Dermis blood vessel endothelial cell (primary cell): ENCODE measurements at places on chromosomes 1 and 21.

DNA sequence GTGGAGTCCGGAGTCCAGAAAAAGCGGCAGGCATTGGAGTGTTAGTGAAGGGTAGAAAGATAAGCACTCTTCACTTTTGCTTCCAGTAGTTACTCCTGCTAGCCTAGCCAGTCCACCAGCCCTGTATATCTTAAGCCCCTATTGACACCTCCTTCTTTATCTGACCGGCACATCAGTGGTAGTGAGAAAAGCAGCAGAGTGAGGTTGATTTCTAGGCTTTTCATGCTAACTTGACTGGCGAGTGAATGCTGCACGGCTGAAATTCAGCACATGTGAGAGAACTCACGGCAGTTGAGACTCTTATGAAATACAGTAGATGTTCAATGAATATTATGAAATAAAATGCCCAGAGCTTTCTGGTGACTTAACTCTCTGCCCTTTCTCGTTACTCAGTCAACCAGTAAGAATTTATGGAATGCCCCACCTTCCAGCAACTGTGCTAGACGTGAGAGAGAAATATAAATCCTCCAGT lies 128.2 kb downstream of the CACHD1 start:
- DNase-seq, result no peak

- DNase-seq, result peak; percentile 98
Observed at GRCh38 chr1:90402893-90403849, 313.9 kb downstream of the BARHL2 start.

GRCh38 chr1:152681616-152682015 lies 4.3 kb upstream of the LCE2B start:
- DNase-seq, result no peak

DNA sequence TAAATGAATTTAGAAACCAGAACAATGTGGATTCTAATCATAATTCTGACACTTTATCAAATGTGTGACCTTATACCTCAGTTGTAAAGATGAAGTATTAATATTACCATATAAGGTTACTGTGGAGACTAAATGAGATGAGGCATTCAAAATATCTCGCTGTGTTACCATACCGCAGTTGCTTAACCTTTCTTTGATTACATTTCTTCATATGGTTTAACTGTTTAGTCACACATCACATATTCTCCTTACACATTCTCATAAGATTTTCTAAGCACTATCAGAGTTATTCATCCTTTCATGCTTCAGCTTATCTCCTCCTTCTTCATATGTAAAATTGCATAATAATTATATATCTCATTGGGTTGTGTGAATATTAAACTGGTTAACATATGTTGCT lies 88.9 kb downstream of the LRRC53 start:
- no peak for DNase-seq

GRCh38 chr1:14340002-14340785 lies 258.3 kb upstream of the KAZN start:
- no peak for DNase-seq

DNA sequence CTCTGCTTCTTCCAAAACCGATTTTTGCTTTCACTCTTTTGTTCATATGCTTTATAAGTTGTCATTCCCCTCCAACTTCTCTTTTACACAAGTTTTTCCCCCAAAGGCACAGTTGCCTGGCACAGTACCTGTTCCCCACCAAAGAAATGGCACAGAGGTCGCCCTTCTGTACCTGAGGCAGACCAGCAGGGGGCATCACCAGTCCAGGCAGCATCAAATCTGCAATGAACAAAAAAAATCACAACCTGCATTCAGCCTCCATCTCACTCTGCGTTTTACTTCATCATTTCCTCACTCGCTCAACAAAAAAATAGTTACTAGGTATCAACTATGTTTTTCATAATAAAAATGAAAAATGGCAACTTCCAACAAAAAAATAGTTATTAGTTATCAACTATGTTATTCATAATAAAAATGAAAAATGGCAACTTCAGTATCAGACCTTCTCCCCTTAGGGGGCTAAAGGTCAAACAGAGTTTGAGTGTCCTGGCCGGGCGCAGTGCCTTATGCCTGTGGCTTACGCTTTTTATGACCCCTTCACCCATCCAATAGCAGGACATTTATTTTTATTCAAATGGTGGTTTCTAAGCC lies 4.1 kb downstream of the EIF2D start:
- peak; percentile 73 for DNase-seq

GRCh38 chr1:3417082-3417739 lies 37.3 kb upstream of the ARHGEF16 start:
- no peak for DNase-seq

GRCh38 chr1:56295949-56296929 lies 283.1 kb downstream of the PLPP3 start:
- no peak for DNase-seq

DNA sequence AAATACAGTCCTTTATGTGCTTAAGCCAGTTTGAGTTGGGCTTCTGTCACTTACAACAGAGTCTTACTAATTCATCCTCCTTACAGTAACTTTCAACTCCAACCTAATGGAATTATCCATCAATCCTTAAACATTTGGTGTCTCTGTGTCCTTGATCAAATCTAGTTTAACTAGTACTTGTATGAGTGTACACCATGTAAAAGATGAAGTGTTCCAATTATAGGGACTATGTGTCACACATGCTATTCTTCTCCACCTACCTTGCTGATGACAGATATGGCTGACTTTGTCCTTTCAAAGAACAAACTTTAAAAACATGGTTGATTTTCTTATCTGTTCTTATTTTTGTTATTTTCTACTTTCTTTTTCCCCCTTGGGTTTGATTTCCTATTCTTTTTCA lies 60.4 kb upstream of the NBPF3 start:
- no peak for DNase-seq

- no peak for DNase-seq
Observed at GRCh38 chr21:46256501-46256994, 28.0 kb upstream of the LSS start.

DNA sequence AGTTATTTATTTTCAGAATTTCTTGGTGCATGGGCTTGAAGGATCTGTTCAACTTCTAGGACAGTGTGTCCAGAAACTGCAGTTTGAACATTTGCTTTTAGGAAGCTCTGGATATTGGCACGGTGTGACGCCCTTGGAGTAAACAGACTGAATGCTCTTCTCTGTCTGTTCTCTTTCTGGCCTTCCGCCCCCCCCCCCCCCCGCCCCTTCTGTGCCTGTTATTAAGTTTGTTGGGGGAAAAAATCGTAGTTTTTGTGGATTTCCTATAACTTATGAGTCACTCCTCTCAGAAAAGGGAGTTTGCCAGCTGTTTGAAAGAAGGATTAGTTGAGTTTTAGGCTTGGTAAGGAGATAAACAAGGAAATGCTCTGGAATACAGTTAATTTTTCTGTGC lies 1.2 kb downstream of the KCTD3 start:
- DNase-seq, result peak; percentile 47

- no peak for DNase-seq
Observed at GRCh38 chr1:98073823-98074222, 153.0 kb upstream of the DPYD start.

GRCh38 chr1:116226017-116226416 lies 114.8 kb downstream of the MAB21L3 start:
- DNase-seq, result no peak

- no peak for DNase-seq
Observed at GRCh38 chr1:107254306-107254705, 113.5 kb downstream of the NTNG1 start.

- no peak for DNase-seq
Observed at GRCh38 chr1:3207217-3207848, 138.3 kb downstream of the PRDM16 start.

- no peak for DNase-seq
Observed at GRCh38 chr21:24123785-24124184, 1483.5 kb downstream of the MRPL39 start.

- DNase-seq, result no peak
Observed at GRCh38 chr1:166140251-166140650, 26.6 kb downstream of the FAM78B start.

- DNase-seq, result no peak
Observed at GRCh38 chr1:202568410-202568809, 141.8 kb downstream of the SYT2 start.

DNA sequence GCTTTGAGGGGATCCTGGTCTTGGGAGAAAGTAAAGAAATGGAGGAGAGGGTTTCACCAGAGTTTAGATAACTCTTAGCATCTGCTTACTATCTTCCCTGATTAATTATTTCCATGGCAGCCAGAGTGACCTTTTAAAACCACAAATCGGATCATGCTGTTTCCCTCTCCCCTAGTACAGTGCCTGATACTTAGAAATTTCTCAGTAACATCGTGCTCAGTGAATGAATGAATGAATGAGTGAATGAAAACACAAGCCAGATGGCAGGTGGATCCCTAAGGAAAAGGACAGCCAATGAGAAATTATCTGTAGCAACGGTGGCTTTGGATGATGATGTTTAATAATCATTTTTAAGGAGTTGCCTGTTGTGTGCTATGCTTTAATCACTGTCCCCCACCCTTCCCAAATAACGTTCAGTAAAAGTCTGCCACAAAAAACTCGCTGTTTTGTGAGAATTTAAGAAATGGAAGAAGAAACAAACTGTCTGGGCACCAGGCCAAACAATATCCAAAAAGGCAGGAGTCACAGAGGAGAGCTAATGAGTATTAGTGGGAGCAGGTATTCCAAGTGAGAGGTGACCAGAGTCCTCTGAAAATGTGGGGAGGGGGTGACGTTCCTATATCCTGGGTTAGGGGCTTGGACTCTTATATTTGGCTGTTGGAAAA lies 737 bp upstream of the SMAP2 start:
- DNase-seq, result no peak

- no peak for DNase-seq
Observed at GRCh38 chr1:27353629-27354028, 11.8 kb downstream of the SYTL1 start.

GRCh38 chr1:150765296-150765976 lies at the start of gene CTSS:
Gene CTSS (minus strand): TSS chr1:150765778. CDS start chr1:150764763, 1,015 bp downstream.
- peak; percentile 39 for DNase-seq

- no peak for DNase-seq
Observed at GRCh38 chr1:36760081-36760480, 274.2 kb downstream of the GRIK3 start.

DNA sequence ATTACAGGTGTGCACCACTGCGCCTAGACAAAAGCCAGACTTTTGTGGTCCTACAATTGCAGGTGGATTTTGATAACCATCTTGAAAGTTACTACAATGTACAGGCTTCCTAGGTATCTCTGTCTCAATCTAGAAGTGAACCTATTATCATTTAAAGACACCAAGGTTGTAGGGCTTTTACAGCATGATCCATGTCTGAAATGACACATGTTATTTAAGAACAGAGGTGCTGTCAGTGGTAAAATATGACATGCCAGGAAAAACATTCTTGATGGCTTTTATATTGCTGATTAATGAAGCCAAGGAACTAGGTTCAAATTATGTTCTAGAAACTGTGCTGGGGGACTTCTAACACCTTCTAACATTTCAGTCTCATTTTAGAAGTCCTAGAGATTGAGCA lies 253.1 kb downstream of the SDCCAG8 start:
- no peak for DNase-seq

GRCh38 chr1:8797216-8797615 lies 20.2 kb downstream of the RERE start:
- no peak for DNase-seq

DNA sequence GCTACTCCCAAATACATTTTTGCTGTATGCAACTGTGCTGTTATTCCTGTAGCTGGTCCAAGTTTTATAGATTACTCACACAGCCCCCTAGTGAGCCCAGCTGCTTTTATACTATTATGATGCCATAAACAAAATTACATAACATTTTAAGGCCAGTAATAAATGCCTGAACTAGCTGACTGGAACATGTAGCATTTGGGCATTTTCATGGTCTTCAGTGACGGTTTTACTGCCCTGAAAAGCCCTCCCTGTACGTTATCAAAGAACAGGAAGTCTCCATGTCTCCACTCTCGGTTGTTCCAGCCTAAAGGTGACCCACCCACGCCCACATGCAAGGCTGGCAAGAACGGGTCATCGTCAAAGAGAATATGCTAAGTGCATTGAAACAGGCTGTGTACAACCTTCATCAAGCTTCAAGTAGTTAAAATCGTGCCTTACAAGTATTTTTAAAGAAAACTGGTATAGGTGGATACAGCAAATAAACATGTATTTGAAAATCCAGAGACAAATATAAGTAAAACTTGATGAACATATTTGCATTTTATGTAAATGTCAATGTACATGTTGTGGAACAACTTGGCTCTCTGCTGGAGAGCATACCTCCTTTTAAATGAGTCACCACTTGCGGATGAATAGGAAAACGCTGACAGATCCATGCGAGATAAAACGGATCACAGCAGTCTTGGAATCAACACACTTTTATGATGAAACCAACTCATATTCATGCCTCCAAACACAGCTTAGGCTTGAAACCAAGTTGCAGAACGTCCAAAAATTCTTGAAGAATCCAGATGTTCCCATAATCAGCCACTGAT lies 520.5 kb downstream of the SMYD3 start:
- peak; percentile 72 for DNase-seq

GRCh38 chr1:8862528-8862927 lies 16.0 kb downstream of the ENO1 start:
- peak; percentile 73 for DNase-seq

DNA sequence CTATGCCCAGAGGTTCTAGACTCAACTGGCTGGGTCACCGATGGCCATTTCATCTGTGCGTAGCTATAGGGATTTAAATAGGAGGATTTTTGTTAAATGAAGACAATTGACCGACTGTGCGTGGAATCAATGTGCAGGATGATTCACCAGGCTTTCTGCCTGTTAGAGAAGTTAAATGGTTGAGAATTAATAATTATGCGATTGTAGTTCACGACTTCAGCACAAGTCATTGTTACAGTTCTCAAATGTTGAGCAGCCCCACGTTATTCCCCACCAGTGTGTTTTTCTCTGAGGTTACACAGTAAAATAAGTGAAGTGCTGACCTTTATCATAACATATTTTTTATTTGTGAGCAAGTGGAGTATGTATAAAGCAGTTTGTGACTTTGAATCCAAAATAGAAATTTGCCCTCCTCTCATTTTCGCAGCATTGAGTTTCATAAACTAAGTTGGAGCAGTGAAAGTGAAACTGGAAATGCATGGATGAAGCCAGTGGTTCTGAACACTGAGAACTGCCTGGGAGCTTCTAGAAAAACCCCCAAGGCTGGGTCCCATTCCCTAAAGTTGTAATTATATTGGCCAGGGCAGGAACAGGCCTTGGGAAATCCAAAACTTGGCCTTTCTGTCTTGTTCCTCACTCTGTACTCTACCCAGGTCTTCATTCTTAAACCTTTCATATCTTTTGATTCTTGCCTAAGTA lies 102.6 kb downstream of the GALNT2 start:
- DNase-seq, result no peak

DNA sequence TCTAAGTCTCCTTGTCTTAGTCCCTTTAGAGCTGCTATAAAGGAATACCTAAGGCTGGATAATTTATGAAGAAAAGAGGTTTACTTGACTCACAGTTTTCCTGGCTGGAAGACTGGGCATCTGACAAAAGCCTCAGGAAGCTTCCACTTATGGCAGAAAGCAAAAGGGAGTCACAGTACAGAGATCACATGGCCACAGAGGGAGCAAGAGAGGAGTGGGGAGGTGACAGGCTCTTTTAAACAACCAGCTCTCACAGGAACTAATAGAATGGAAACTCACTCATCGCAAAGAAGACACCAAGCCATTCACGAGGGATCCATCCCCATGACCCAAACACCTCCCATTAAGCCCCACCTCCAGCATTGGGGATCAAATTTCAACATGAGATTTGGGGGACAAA lies 68.8 kb downstream of the DDAH1 start:
- DNase-seq, result no peak

GRCh38 chr1:201286445-201286844 lies 3.1 kb downstream of the PKP1 start:
- DNase-seq, result no peak

GRCh38 chr1:228259368-228259894 lies 51.6 kb downstream of the OBSCN start:
- DNase-seq, result no peak

- no peak for DNase-seq
Observed at GRCh38 chr1:183590244-183591191, at the start of gene NCF2. Gene NCF2 (minus strand): TSS chr1:183590459. CDS start chr1:183590329, 130 bp downstream.

GRCh38 chr1:39852876-39853275 lies 30.4 kb downstream of the TRIT1 start:
- no peak for DNase-seq
